NCI-H748 treated with DMSO at 0.1 percent for 48 hours (cell line): ENCODE measurements at places on chromosomes 5 and 9.

DNA sequence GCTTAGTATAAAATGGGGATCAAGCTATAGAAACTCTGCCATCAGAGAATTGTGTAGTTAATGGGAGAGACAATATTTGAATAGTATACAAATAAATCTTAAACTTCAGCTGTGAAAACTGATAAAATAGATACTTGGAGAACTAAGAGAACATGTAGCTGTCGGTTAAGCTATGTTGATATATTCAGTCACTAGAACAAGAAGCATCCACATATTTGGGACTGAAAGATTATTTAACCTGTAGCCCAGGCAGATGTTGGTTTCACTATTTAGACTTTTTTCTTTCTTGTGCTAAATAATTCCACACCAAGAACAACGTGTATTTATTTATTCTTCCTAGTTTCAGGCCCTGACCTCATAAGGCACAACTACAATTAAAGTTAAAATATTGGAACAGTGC is 521.0 kb upstream of the CCNG1 start:
- DNase-seq: no peak

DNA sequence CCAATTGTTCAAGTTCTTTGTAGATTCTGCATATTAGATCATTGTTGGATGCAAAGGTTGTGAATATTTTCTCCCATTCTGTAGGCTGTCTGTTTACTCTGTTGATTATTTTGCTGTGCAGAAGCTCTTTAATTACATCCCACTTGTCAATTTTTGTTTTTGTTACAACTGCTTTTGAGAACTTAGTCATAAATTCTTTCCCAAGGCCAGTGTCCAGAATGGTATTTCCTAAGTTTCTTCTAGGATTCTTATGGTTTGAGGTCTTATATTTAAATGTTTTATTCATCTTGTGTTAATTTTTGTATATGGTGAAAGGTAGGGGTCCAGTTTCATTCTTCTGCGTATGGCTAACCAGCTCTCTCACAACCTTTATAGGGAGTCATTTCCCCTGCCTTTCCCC is 116.5 kb downstream of the CPLANE1 start:
- DNase-seq: no peak

GRCh38 chr9:87494970-87495471 is 2.6 kb upstream of the DAPK1 start:
- DNase-seq: no peak

DNA sequence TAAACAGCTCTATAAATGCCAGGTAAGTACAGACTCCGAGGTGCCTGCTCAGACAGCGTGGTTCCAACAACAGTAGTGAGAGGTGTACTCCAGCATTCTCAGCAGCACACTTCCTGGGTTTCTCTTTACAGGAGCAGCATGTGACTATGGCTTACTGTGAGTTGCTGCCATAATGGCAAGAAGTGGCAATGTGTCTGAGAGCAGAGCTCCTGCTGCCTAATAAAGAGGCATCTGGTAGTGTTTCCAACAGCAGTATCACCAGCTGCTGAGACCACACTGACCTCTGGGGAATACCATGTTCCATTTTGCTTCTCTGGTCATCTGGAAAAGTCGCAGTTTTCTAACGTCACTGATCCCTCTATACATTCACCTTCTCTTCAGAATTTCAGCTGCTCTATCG is 398.2 kb downstream of the SLCO4C1 start:
- peak; percentile 13 for DNase-seq

GRCh38 chr9:135145312-135145711 is 57.8 kb downstream of the OLFM1 start:
- DNase-seq: no peak

DNA sequence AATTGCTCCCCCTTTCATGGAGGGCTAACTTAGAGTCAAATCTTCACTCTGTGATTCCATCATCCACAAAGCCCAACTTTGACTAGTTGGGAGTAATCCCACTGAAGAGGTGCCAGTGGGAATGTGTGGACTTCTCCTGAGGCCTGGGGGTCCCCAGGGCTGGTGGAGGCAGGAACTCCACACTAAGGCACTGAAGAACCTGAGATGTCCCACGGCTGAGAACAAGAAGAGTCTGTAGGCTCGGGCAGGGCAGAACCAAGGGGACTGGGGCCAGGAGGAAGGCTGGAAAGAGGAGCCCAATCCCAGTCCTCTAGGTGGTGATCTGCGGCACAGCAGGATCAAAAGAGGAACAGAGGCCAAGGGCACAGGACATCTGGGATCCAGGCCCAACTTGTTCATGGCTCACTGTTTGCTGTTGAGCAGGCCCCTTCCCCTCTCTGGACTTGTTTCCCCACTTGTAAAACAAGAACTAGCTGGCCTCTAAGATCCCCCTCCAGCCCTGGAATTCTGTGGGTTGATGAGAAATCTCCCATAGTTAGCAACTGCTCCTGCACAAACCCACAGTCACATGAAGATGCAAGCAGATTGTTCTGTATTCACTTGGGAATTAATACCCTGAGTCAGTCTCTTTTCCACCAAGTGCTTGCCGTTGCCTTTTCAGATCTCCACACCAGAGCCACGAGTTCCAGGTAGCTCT is 32.7 kb upstream of the ALDH1B1 start:
- no peak for DNase-seq

- no peak for DNase-seq
Measured at GRCh38 chr5:158940977-158941376, 158.7 kb downstream of the EBF1 start.

GRCh38 chr9:121434969-121435368 is 64.7 kb downstream of the GGTA1 start:
- DNase-seq: no peak

GRCh38 chr5:39427229-39427628 is 2.4 kb upstream of the DAB2 start:
- DNase-seq: no peak

- DNase-seq: peak; percentile 64
Measured at GRCh38 chr9:121499427-121500164, at the start of gene GGTA1. Gene GGTA1 (minus strand): TSS chr9:121499844. CDS start chr9:121467922, 31,922 bp downstream.

DNA sequence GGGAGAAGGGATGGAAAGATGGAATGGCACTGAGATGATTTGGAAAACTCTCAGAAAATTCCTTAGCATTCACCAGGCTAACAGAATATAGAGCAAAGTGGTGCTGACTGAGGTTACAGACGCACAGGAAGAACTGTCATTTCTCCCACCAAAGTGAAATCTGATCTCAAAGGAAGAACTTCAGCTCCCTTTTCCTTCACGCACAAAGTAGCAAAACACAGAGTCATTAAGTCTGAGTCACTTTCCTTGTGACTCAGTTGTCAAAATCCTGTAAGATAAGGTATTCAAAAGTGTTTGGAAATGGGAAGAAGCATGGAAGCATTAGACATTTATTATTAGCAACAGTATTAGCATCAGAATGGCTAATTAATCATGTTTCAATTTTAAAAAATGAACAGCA is 11.7 kb downstream of the MPDZ start:
- DNase-seq: no peak
